Psoas muscle (tissue), 8 donors: ENCODE measurements at places on chromosomes 16 and 17.
A peak's percentile ranks its signal among the peaks of the same experiment; 100 is the strongest.

DNA sequence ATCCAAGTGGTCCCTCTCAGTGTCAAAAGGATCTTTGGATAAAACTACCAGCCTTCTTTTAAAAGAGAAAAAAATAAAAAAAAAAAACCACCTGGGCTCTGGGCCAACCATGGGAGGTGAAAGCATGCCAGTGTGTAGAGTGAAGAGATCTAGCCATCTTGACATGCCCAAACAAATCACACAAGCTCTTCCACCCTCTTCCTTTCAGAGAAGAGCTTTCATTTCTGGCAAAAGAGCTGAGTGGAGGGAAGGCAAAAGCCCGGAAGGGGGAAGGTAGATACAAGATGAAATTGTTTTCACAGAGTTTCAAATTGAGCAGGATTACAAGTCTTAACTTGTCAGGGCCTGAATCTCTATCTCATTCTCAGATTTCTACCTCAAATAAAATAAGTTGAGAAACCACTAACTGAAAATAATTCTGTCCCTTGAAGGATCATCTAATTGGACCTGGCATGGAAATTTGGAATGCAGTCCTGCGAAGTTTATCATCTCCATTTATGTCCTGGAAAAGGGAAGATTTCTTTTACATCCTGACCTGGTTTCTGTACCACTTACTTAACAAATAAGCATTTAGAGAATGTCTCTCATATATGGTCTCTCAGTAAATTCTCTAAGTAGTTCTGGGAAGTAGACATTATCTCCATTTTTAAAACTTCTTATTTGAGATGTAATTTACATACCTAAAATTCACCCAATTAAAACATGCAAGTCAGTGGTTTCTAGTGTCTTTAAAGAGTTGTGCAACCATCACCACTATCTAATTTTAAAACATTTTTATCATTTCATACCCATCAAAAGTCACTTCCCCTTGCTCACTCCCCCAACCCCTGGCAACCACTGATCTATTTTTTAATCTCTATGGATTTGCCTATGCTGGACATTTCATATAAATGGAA, 93.7 kb downstream of the TANGO6 start:
- no peak for DNase-seq

GRCh38 chr17:13885953-13886889, 183.1 kb upstream of the COX10 start:
- DNase-seq: no peak

DNA sequence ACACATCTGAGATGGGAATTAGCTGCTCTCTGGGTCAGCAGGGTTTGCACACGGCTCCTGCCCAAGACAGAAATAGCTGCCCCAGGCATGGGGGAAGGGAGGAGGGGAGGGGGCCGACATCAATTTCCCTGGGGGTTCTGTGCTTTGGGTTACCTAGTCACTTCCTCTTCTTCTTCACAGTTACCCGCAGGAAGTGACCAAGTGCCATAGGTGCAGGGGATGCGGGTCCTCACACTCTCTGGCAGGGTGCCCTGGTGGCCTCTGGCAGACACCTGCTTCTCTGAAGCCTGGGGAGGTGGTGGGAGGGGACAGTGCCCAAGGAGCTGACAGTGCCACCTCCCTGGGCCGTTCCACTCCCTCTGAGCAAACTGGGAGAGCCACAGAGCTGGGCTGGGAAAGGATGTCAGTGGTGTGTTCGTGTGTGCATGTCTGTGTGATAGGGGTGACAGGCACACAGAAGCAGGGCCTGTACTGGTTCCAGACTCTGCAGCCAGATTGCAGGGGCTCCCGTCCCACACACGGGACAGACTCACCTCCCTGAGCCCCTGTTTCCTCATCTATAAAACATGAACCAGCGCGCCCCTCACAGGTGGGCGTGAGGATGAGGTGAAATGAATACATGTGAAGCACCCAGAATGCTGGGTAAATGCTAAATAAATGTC, 18.2 kb downstream of the SCN4A start:
- peak; percentile 83 for DNase-seq

- no peak for DNase-seq
Observed at GRCh38 chr17:78667741-78668640, 90.8 kb upstream of the DNAH17 start.

DNA sequence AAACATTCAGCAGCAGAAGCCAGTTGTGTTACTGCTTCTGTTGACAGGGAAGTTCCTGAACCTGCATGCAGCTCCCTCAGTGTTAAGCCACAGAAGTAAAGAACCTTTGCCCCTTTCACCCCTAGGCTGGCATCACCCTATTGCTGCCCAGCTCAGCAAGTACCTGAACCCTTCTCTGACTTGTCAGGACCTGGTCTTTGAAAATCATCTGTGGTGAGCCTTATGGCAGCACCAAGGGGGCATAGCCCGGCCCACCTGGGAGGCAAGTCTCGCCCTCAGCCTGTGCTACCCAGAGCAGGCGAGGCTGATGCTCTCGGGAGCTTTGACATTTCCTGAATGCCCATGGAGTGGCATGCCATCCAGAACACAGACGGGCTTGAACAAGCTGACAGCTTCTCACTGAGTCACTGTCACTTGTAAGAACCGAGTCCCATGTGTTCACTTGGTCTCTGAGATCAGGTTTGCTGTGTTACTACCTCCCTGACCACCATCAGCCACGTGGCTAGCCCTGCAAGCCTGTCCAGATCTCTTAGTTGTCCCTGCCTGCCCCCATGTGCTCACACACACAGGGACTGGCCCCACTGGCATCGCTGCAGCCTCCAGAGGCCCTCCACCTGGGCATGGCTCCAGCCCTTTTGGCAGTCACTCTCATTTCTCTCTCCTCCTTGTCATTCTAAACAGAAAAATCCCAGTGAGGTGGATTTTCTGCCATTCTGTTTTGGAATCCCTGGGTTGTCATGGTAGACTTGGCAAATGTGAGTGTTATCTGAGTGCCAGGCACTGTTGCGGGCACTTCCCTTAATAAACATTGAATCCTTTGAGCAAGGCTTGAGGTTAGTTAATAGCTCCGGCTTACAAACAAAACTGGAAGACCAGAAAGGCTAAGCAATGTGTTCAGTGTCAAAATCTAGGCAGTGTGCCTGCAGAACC, 2.9 kb upstream of the CARMIL2 start:
- DNase-seq: peak; percentile 87

DNA sequence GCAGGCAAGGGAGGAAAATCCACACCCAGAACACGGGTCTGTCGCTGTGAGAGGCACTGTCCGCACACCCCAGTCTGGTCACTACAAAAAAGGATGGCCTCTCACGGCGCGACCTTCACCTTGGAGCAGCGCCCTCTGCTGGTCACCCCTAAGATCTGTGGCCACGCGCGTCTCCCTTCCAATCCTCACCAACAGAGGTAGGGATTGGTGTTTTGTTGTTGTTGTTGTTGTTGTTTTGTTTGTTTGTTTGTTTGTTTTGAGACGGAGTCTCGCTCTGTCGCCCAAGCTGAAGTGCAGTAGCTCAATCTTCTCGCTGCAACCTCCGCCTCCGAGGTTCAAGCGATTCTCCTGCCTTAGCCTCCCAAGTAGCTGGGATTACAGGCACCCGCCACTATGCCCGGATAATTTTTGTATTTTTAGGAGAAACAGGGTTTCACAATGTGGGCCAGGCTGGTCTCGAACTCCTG, 15.0 kb upstream of the C17orf58 start:
- DNase-seq: peak; percentile 69

GRCh38 chr17:2957631-2958286, 105.6 kb downstream of the OR1D5 start:
- no peak for DNase-seq

- DNase-seq: no peak
Observed at GRCh38 chr17:19670908-19671307, 22.4 kb downstream of the ALDH3A2 start.

DNA sequence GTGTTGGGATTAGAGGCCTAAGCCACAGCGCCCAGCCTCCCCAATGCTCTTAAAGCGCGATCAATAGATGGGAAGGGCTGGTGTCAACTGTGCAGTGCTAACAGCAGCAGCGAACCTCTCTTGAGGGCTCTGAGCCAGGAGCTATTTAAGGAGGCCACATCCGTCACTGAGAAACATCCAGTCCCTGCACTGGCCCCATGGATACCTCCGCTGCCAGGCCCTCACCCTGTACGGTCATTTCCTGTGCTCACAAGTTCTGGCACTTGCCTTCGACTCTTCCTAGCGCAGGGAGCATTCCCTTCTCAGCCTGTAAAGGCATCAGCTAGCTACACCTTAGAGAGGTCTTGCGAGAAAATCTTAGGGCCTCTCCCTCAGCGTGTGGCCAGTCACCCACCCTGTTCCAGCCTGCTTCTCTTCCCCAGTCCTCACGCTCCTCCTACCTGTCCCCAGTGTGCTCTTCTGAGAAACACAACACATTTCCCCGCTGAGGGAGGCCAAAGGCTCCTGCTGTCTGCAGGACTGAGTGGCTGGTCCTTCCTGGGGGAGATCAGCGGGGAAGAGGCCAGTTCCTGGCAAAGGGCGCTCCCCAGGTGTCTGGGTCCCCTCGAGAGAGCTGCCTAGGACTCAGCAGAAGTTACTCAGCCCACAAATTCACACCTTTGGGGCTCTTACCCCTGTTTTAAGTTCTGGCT, 28.6 kb downstream of the GTF3C1 start:
- peak; percentile 75 for DNase-seq

GRCh38 chr17:75475851-75476250, 19.4 kb downstream of the TMEM94 start:
- no peak for DNase-seq

GRCh38 chr17:40451420-40451819, 8.2 kb downstream of the IGFBP4 start:
- peak; percentile 91 for DNase-seq

- no peak for DNase-seq
Observed at GRCh38 chr17:55233840-55234239, 30.9 kb upstream of the HLF start.

- no peak for DNase-seq
Observed at GRCh38 chr17:69478916-69479315, 64.4 kb downstream of the MAP2K6 start.

DNA sequence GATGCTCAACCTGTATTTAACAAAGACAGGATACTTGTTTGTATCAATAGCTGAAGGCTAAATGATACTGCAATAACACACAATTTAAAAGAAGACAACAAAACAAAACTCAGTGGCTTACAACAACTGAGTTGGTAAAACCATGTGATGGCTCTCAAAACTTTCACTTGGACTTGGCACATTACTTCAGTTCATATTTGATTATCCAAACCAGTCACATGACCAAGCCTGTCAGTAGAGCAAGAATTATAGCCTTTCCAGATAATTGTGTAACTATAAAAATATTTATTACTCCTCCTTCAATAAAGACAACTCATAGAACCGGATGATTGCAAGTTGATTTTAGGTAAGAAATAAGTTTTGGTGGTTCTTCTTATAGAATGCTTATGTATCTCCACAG, 56.8 kb downstream of the NQO1 start:
- DNase-seq: no peak

DNA sequence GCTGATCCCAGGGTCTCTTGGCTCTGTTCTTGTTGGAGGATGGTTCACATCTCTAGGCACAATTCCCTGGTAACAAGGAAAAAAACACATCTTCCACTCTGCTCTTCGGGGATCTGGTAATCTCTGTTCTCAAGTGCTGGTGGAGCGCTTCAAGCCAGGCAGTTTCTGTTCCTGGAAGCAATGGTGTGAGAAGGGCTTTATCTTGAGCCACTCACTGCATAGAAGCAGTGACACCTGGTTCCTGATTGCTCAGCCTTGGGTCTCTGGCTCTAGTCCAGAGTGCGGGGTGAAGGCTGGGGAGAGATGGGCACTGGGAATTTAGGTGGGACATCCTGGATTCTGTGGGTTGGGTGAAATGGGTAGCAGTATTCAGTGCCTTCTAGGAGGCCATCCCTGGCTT, 14.1 kb downstream of the AKAP1 start:
- no peak for DNase-seq

DNA sequence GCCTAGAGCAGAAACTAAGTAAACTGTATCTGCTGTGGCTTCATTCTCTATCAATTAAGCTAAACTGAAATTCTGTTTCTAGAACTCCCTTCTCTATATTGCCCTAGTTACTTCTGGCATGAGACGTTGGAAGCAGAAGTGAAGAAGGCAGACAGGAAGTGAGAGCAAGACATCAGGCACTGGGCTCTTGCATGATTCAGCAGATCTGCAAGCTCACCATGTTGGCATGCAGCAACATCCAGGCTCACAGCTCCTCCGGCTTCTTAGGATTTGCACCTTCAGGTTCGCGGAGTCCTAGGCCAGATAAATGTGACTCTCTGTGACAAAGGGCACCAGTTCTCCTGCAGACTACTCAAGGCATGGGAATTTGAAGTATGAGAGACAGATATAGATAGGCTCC, 148.3 kb downstream of the CDH8 start:
- DNase-seq: no peak

DNA sequence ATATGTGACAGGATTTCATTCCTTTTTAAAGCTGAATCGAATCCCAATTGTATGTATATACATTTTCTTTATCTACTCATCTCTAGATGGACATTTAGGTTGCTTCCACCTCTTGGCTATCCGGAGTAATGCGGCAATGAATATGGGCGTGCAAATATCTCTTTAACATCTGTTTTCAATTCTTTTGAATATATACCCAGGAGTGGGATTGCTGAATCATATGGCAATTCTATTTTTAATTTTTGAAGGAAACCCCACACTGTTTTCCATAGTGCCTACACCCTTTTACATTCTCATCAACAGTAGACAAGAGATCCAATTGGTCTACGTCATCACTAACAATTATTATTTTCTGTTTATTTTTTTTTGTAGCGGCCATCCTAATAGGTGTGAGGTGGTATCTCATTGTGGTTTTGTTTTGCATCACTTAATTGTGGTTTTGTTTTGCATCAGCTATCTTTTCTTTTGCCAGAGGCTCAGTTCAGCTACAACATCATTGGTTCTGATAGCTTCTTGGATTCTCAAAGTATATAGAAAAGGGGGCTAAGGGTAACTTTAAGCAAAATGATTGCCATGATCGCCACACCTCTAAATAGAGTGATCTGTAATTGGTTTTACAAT, 25.6 kb upstream of the MAP2K6 start:
- DNase-seq: no peak

DNA sequence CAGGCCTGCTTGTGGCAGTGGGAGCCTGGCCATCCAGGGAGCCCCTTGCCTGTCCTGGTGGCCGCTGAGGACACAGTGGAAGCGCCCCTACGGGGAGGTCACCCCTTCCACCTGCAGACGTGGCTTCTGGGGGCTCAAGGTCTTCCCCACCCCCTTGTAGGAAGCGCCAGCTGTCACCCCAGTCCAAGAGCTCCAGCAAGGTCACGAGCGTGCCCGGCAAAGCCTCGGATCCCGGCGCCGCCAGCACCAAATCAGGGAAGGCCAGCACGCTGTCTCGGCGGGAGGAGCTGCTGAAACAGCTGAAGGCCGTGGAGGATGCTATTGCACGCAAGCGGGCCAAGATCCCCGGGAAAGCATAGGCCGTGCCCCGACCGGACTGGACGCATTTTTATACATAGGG, 7.4 kb upstream of the IL17C start:
- DNase-seq: no peak

GRCh38 chr17:47013341-47013740, 34.3 kb upstream of the RPRML start:
- no peak for DNase-seq

DNA sequence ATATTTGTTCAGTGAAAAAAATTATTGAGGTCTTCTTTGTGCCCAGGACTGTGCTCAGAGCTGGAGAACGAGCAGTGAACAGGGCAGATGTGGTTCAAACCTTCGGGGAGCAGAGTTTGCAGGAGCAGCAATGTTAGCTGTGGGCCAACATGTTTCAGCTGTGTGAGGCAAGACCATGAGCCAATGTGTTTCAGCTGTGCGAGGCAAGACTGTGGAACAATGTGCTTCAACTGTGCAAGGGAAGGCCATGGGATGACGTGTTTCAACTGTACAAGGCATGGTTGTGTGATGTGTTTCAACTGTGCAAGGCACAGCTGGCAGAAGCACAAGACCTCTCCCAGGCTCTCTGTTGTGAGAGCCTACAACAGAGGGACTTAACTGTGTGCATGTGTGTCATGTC, 35.2 kb upstream of the SDK2 start:
- DNase-seq: no peak
